ENCODE measurements at places on chromosomes 2 and 18.

- DNase-seq: no peak
Measured at GRCh38 chr18:22483407-22483806, 65.7 kb upstream of the CTAGE1 start.

DNA sequence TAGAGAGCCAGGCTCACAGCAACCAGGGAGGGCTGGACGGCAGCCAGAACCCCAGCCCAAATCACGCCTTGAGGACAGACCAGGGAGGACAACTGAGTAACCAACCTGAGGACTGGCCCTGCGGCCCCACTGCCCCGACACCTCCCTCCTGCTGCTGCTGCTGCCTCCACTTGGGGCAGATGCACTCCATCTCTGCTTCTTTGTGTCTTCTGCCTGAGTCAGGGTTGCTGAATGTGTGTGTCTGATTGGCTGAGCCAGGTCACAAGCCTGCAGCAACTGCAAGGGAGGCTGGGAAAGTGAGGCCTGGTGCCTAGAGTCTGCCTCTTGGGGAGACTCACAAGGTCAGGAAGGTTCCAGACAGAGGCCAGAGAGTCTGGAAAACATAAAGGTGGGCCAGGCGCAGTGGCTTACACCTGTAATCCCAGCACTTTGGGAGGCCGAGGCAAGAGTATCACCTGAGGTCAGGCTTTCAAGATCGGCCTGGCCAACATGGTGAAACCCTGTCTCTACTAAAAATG, 83.4 kb downstream of the ZFP36L2 start:
- DNase-seq: peak; percentile 45

- DNase-seq: peak; percentile 32
Measured at GRCh38 chr2:95158891-95159619, 593 bp downstream of the ZNF514 start.

DNA sequence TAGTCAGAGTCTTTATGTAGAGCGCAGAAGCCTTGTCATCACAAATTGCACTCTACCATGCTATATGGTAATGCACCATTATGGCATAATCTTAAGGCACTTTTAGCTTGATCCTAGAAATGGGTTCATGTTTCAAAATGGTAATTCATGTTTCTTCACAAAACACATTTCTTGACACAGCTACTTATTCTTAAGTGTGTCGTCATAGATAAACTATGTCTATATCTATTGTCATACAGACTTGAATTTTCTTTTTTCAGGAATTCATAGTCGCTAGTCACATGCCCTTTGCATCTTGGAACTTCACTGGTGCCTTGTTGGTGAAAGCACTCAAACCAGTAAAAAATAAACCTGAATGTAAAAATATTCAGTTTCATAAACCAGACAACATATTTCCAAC, 1578.2 kb downstream of the LRP1B start:
- DNase-seq: no peak

DNA sequence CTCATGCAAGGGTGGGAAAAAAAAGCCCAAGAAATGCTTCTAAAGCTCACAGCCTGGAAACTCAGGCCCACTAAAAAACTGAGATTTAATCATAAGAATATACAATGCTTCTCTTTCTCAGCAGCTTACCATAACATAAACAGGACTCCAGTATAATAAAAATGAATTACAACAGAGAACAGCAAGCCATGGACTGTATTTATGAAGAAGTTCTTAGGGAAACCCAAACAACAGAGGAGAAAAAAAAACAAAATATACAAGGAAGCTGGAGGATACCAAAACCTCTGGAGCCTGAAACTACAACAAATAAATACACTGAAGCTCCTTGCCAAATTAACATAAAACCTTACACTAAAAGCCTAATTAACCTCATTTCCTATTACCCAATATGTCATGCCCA, 187.8 kb downstream of the RDH14 start:
- no peak for DNase-seq

DNA sequence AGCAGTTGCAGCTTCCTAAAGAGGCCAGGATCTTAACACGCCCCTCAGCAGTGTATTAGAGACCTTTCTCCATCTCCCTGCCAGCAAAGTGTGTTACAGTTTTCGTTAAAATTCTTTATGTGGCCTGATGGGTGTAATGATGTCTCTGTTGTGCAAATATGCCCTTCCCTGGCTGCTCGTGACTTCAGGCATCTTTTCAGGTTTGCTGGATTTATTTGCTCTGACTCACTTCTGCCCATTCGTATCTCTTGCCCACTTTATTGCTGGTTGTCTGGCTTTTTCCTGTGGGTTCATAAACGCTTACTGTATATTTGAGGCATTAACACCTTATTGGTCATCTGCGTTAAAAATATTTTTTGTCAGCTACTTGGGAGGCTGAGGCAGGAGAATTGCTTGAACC, 134.5 kb downstream of the ASB1 start:
- DNase-seq: no peak

DNA sequence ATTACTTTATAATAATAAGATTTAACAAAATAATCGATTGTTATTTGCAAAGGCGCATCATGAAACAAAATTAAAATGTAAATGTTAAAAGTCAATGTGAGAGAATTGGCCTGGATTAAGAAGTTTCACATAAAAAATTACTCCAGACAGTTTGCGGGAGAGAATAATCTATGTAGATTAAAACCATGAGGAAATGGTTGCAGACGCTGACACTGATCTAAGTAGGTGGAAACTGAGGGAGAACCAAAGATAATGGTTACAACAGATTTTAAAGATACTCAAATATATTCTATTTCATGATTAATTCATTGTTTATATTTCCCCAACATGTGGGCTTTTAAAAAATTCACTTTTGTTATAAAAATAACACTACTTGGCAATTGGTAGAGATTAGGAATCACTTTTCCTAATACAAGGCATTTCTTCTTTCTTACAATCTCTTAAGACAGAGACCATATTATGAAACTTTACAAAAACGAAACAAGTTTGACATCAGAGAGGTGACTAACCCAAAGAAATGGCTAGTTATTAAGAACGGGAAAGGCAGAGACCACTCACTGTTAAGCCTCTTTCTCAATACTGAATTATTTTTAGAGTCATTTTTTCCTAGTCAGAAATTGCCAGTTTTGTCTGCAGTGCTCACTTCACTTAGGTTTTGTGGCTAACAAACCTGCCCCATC, 1.6 kb downstream of the KANSL1L start:
- peak; percentile 19 for DNase-seq

DNA sequence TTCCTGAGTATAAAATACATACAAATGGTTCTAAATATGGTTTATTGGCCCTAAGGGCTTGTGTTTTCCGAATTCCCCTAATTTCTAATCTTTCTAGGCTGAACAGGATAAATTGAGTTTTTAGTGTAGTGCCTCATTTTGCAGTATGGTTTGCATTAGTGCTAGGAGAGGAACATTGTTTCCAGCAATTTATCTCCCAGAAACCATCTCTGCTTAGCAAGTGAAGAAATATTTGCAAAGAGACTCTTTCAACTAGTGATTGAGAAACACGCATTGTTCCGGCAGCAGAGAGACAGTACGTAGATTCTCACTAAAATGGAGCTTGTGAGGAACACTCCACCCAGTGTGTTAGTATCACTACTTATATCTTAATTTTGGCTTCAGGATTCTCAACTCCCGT, 177.8 kb upstream of the EPAS1 start:
- DNase-seq: no peak

- no peak for DNase-seq
Measured at GRCh38 chr18:61948281-61948741, 55.5 kb upstream of the RNF152 start.

DNA sequence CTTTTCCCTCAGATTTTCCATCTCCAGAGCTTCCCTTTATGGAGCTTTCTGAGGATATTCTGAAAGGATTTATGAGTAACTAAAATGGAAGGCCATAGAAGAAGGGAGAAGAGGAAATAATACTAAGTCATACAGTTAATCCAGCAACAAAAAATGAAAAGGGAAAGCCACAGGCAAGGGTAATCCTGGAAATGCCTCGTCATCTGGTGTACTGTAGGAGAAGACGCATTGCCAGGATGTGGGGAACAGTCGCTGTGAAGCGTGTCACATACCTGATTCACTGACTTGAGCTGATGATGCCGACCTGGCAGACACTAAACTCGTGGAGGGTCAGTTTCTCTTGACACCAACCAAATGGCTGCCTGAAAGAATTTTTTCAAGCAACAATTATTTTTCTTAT, 34.7 kb upstream of the ALPP start:
- no peak for DNase-seq

DNA sequence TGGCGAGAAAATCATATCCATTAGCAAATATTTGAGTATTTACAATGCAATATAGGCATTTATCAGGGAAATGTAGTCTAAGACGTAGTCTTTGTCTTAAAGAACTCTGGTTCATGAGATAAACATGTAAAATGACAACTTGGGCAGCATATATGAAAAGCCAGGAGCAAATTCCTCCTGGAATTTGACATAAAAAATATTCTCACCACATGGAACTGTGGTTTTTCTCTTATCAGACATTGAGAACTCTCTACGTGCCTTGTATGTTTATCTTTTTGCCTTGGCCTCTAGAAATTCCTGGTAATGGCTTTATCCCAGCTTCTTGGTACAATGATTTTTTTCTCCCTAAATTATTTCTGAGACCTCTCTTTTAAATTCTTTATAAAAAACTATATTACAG, 2.8 kb downstream of the MAPK4 start:
- DNase-seq: no peak

DNA sequence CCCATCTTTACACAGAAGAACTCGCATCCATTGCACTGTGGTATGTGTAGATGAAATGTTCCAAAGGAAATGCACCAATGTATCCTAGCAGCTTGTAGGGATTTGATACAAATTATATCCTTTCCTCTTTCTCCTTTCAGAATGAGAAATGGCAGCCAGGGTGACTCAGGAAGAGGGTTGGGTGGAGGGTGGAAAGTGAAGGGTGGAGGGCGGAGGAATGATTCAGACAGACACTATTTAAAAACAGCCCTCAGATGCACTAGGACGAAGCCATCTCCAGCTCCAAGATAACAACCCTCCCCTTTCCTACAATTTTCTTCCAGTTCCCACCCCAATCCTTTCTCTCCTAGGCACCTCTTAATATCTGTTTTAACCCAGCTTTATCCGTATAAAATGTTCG, 96.2 kb upstream of the STK39 start:
- DNase-seq: no peak

GRCh38 chr18:8319798-8320489, 289.3 kb upstream of the RAB12 start:
- DNase-seq: no peak

- DNase-seq: no peak
Measured at GRCh38 chr2:172119089-172119488, 16.4 kb upstream of the DLX2 start.

DNA sequence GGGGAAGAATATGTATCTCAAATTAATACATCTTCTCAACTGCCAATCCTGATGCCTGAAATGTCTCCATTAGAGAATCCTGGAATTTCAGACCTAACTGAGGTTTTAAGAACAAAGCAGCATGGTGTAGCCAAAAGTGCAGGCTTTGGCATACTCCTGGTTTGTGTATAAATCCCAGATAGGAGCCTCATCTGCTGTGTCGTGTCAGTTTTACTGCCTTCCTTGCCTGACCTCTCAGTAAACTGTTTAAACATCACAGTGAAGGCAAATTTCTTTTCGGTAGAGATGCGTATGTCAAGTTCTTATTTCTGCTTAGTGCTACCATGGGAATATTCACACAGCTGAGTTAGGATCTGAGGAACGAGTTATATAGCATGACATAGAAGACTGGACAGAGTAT, 7.3 kb downstream of the SCG2 start:
- no peak for DNase-seq

GRCh38 chr18:27719680-27720079, 457.2 kb downstream of the CDH2 start:
- DNase-seq: no peak

DNA sequence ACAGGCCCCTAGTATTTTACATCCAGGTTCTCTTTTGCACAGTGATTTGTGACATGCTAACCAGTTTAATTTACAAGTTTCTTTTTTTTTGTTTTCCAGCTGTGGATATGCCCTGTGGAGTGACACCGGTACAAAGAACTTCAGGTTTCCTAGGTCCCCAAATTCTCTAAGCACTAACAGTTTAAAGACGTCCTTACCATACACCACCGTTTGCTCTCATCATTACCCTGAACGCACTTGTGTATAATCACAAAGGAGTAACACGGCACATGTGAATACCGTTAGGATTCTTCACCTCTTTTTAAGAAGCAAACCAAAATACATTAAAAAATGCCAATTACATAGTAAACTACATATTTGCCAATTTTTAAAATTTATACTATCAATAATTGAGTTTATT, 853 bp downstream of the LANCL1 start:
- DNase-seq: no peak

GRCh38 chr2:149278872-149279264, 51.5 kb upstream of the LYPD6 start:
- no peak for DNase-seq

DNA sequence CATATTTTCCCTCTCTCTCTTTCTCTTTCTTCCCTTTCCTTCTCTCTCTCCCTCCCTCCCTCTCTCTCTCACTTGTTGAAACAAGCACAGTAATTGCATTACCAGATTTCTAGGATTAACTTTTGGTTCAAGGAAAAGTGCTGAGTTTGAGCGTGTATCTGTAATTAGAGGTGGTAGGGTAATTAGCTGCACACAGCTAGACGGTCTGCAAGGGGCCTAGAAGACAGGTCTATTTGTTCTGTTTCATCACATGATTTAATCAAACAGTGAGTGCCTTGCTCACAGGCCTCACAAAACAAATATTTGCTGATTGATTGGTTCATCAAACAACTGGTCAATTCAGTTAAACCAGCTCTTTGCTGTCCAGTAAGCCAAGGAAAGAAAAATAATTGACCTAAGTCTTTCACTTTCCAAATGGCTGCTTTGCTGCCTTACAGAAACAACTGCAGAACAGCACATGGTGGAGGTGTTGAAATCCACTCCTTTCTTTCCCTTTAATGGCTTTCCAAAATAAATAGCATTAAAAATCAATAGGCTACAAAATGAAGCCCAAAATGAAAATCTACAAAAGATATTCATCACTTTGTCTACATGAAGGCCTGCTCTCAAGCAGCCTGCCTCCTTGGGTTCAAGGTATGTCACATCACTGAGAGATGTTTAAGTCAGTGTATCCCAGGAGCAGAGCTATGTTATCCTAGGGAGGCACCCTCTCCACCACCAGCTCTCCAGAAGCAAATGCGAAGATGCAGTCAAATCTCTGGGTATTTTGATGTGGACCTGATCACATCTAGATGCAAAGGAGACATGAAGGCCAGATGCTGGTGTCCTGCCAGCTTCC, 264.4 kb upstream of the SIX2 start:
- no peak for DNase-seq

- no peak for DNase-seq
Measured at GRCh38 chr2:158777077-158777476, 18.0 kb upstream of the DAPL1 start.

DNA sequence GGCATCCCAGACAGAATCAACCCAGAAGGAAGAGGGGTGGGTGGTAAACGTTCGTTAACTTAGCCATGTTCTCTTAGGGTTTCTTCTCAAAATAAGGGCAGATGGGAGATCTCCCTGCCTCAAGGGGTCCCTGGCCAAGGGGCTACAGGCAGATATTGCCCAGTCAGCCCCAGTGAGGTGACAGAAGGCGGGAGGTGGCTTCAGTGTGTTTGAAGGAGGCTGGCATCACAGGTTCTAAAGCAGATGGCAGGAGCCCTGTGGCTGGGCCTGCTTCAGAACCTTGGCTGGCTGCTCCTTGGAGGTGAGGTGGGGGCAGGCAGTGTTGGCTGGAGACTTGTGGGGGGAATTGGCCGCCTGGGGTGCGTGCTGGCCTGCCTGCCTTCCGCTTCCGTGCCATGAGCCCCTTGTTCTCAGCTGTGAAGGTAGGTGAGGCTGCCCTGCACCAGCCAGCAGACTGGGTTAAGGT, 23.5 kb downstream of the HPCAL1 start:
- no peak for DNase-seq
